ENCODE measurements at places on chromosomes 2 and 18.

DNA sequence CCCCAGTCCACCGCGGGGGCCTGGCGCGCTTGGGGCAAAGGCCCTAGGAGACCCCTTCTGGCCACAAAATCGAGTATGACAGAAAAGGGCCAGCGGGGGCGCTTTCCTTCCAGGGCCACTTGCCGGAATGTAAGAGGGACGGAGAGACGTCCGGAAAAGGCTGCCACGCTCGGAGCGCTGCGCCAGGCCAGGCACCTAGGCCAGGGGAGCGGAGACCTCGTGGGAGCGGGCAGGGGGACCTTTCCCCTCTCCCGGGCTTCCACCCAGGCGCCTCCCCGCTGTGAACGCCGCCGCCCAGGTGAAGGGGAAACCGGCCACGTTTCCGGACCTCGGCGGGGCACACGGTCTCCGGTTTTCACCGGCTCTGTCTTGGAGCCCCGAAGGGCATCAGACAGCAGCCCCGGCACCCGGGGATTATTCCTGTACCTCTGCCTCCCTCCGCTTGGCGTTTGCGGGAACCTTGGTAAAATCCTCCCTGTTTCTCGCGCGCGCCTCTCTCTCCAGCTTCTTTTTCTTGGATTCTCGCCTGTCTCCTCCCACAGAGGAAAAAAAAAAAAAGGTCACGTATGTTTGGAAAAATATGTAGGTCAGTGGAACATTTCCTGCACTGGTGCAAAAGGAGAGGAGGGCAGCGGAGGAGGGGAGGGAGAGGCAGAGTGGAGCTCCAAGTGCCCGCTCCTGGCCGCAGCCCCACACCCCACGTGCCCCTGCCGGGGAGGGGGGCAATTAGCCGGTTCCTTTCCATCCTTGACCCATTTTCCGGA lies 1.2 kb upstream of the NPAS2 start:
- DNase-seq: peak; percentile 2

- no peak for DNase-seq
Measured at GRCh38 chr2:238264072-238264460, 24.2 kb upstream of the HES6 start.

DNA sequence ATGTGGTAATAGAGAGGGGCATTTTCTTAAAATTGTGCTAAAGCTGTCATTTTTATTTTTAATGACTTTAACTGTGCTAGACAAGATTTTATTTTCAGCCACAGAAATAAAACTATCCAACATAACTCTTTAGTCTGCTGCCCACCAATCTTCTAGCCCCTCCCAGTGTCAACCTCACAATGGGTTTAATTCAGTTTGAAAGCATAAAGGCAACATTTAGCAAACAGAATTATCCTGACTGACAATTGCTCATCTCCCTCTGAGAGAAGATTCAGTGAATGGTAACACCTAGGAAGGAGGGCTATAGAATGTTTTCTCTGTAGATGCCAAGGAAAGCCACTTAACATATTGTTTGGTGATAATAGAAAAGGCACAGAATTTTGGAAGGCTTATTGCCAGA lies 5.2 kb downstream of the ERMN start:
- DNase-seq: no peak

GRCh38 chr2:217090024-217090473 lies 230.2 kb upstream of the TNP1 start:
- DNase-seq: peak; percentile 75

DNA sequence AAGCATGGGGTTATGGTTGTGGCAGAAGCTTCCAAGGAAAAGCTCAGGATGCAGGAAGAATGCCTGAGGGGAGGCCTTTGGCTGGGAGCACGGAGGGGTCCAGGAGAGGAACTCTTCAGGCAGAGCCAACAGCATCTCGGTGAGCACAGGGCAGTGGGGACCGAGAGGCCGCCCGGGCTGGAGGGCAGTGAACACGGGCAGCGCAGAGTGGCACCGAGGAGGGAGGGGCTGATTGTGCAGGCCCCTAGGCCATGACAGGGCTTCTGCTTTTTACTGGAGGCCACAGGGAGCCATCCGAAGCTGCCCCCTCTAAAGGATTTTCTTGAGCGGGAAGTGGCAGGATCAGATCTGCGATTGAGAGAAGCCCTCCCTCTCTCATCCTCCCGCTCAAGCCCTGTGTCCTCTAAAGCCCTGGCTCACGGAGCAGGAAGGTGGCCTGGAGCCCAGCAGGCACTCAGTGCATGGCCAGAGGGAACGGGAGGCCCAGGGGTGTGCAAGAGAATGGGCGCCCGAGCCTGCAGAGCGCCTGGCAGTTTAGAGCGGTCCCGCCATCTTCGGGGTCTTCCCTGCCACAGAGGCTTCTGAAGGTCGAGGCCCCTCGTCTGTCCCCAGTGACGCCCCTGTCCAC lies 110.0 kb upstream of the STON1 start:
- DNase-seq: no peak

- DNase-seq: peak; percentile 72
Measured at GRCh38 chr2:197294260-197294659, 16.3 kb downstream of the ANKRD44 start.

DNA sequence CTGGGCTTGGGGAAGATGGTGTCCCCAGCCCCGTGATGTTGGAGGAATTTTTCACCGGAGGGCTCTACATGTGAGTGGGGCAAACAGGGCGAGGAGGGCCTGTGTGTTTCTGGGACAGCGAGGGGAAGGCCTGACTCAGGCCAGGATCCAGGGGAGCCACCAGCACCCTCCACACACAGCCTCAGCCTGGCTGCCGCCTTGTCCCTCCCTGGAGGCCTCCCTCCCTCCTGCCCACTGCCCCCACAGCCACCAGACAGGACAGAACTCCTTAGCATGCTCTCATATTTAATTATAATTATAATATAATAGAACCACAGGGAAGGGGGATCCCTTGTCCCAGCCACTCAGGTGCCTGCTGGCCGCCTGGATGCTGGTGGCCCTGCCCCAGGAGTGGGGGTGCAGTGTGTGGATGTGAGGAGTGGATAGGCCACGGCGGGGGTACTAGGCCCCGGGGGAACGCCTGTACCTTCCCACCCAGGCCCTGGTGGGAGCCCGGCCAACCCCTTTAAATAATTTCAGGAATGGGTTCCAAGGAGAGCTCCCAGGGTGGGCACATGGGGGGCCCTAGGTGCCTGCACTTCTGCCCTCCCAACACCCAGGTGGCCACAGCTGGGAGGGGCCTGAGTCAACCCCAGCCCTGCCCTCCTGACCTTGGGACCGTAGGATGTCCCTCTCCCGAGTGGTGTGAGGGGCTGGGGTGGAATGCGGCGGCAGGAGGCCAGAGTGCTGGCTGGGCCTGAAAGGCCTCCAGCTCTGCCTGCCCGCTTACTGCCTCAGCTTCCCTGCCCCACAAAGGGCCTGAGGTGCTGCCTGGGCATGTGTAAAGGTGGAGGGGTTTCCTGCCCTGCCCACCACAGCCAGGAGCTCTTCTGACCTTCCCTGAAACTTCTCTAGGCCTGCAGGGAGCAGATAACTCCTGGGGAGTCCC lies 8.8 kb downstream of the PDCD1 start:
- DNase-seq: no peak

GRCh38 chr2:53826030-53826410 lies 33.7 kb downstream of the GPR75 start:
- DNase-seq: no peak

GRCh38 chr2:129747500-129748125 lies 231.9 kb upstream of the RAB6C start:
- no peak for DNase-seq

DNA sequence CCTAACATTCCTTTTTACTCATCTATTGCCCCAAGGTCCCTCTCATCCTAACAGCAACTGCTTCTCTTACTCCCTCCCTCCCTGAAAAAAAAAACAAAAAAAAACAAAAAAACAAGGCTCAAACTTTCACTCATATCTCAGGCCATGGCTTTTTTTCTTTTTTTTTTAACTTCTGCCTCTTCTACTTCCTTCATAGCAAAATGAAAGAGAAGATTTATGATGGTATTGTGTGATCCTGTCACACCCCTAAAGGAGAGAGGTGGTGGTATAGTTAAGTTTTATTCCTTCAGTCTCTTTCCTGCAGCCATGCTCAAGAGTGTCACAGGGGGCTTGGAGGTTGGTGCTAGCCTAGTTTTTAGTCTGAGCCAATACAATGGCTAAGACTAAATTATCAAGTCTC lies 21.5 kb upstream of the EPC2 start:
- no peak for DNase-seq
